Mesothelial cell of epicardium (in vitro differentiated cells): ENCODE measurements at places on chromosomes 3 and 15. TPM values are rescaled to one million over a fixed set of nuclear protein-coding genes. Genes with fewer than 3 reads are reported as not detected.

GRCh38 chr3:123508178-123508577, 59.3 kb upstream of the ADCY5 start:
- no peak for DNase-seq

- no peak for DNase-seq
Measured at GRCh38 chr15:49196856-49197255, 26.8 kb downstream of the GALK2 start.

EFHB gene
- 1.0 to 2.7 TPM (median 1.1 TPM) in 3 replicates for total RNA-seq

SLC24A5 gene
- total RNA-seq: 0.16 TPM in 1 of 3 replicates, not detected in the others

CACNA1D gene
- 1.4 to 2.8 TPM (median 1.8 TPM) in 3 replicates for total RNA-seq

GOLGA6L10 gene
- 11.0 to 11.6 TPM (median 11.1 TPM) in 3 replicates for total RNA-seq
